ENCODE measurements at places on chromosomes 6 and 20.

DNA sequence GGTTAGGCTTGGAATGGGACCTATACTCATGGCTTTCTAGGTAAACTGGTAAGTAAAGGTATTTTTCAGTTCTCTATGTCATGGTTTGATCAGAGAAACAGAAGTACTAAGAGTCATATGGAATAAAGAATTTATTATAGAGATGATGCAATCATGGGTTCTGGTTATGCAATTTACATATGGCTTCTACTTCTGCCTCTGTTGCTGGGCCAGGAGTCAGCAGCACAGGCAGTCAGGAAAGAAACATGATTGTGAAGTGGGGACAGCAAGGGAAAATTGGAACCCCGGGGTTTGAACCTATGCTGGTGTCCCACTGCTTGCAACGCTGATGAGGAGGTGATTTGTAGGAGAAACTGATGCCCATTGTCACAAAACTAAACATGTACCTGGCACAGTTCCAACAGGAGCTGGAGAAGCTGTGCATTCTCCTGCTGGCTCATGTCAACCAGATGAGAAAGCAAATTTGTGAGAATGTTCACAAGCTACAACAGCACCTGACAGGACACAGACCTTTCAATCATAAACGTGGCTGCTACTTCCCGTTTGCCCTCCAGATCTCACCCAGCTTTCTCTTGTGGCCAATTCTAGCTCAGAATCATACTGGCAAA, 887.1 kb downstream of the TFAP2A start:
- no peak for DNase-seq

GRCh38 chr6:3520281-3521230, 63.7 kb upstream of the SLC22A23 start:
- DNase-seq: no peak

GRCh38 chr6:19837511-19838441, 606 bp downstream of the ID4 start:
- no peak for DNase-seq

DNA sequence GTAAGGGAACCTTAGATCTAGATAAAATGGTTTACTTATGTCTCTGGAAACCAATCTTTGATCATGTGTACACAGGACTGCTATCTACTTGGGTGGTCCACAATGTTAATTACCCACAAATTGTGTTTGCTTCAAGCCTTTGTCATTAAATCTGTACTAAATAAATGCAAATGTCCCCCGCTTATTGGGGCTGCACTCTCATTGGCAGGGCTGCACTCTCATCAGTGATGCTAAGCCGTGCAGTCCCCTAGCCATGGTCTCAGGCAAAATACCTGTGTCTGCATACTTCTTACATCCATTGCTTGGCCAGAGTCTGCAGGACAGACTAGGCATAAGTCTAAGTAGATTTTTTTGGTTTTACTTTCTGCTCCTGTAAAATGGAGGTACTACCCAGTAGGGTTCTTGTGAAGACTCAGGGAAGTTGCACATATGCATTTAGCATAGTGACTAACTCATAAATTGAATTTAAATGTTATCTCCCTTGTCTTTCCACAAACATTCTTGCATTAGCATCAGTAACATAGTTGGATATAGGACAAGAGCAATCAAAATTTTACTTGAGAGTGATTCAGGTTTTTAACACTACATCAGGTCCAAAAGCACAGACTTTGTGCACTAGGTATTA, 117.4 kb downstream of the ASCC3 start:
- DNase-seq: no peak

- DNase-seq: no peak
Observed at GRCh38 chr6:23534351-23534750, 591.7 kb upstream of the NRSN1 start.

DNA sequence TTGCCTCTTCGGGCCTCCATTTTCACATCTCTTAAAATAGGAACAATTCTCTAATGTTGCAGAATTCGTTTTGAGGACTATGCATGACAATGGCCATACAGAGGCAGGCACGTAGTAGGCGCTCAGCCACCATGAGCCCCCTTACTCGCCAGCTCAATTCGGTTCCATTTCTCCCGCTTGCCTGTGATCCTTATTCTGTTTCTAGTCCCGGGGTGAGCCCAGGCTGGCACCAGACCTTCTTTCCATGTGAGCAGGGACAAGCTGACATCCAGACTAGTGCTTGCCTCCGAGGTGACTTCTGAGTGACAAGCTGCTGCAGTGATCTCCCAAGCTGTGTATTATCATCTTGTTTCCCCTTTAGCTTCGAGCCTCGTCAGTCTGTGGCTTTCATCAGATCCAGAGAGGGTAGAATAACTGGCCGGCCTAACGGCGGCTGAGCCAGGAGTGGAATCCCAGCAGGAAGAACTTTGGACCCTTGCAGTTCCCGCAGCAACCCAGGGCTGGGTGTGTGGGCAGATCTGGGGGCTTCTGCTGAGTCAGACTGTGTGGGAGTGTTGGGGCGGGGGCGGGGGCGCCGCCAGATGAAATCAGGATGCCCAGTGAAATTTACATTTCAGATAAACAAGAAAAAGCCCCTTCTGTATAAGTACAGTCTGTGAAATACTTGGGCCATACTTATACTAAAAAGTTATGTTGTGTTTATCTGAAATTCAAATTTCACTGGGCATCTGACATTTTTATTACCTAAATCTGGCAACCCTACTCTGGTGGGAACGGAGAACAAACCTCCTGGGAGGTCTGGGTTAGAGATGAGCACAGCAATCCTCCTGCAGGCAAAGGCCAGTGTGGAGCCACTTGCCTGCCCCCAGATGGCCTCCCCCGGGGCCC, 10.9 kb downstream of the BANF2 start:
- no peak for DNase-seq

DNA sequence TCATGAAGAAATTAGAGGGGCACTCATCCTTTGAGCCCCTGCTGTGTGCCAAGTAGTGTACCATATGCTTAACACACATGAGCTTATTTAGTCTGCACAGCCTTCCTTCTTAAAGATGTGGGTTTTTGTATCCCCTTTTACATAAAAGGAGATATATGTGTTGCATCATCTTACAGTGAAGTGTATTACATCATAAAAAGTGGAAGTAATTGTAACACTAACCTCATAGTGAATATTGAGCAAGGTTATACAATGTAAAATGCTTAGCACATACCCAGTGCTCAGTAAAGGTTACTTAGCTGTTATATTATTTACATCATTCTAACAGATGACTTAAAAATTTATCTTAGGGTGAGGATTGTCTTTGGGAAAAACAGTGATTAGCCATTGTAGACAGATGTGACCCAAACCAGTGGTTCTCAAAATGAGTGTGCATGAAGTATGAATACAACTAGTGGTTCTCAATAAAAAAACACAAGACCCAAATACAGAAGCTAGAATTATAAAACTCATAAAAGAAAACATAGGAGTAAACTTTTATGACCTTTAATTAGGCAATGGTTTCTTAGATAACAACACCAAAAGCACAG, 3.8 kb upstream of the PIGU start:
- DNase-seq: no peak

DNA sequence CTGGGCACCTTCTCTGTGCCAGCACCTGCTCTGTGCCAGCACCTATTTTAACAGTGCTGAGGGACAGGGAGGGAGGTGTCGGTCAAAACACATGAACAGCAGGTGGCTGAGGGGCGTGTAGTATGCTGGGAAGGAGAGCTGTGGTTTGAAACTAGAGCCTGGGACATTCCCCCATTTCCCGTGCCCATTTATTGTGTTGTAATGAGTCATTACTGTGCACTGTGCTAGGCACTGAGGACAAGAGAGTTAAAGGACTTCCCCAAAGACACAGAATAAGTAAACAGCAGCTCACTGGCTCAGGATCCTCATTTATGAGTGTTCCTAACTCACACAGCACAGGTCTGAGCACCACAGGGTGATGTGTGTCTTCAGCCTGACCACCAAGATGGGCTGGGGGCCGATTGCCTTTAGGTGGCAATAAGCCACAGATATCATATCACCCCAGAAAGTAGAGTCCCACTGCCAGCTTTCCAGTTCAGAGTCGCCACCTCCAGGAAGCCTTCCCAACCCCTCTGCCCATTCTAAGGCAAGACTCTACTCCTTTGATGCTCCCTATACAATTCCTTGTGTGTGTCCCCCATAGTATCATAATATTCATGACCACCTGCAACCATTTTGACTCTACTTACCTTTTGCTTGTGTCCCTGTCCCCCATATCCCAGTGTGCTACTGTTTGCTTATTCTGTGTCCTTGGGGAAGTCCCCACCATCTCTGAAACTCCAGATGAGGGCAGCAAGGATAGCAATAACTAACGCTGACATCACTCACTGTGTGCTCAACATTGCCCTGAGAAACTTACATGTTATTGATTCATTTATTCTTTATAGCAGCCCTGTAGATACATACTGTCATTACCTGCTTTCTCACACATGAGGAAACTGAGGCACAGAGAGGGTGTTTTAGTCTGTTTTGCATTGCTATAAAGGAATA, 87.3 kb downstream of the TOX2 start:
- DNase-seq: no peak

DNA sequence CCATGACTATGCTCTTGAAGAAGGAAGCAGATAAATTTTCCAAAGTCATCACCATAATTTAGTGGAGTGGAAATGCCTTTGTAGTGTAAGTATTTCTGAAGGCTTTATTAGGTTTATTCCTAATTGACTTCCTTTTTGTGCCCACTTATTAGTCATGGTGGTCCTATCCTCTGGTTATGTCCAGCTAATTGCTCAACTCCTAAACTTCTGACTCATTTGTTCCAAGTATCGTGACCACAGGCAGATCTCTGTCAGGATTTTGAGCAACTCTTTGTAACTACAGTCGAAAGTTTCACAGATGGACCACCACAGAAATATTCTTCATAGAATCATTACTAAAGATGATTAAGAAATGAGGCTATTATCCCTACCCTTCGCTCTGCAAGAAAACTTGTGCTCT, 315.6 kb upstream of the PTCHD4 start:
- DNase-seq: peak; percentile 50

DNA sequence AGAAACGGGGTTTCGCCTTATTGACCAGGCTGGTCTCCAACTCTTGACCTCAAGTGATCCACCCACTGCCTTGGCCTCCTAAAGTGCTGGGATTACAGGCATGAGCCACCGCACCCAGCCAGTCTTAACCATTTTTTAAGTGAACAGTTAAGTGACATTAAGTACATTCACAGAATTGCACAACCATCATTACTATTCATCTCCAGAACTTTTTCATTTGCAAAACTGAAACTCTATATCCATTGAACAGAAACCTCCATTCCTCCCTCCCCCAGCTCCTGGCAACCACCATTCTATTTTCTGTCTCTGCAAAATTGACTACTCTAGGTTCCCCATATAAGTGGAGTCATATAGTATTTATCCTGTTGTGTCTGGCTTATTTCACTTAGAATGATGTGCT, 59.7 kb downstream of the PLCB4 start:
- DNase-seq: no peak

GRCh38 chr20:46398963-46399362, 7.5 kb downstream of the ELMO2 start:
- DNase-seq: no peak

GRCh38 chr6:16740097-16740496, 21.2 kb downstream of the ATXN1 start:
- DNase-seq: no peak

DNA sequence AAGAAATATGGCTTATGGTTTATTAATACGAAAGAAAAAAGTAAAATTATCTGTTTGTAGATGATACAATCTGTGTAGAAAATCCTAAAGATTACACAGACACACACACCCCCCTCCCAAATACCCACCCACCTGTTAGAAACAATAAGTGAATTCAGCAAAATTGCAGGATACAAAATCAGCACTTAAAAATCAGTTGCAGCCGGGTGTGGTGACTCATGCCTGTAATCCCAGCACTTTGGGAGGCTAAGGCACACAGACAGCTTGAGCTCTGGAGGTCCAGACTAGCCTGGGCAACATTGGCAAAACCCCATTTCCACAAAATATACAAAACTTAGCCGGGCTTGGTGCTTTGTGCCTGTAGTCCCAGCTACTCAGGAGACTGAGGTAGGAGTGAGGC, 42.3 kb downstream of the NINL start:
- no peak for DNase-seq

- no peak for DNase-seq
Observed at GRCh38 chr20:10906834-10907233, 233.0 kb upstream of the JAG1 start.

DNA sequence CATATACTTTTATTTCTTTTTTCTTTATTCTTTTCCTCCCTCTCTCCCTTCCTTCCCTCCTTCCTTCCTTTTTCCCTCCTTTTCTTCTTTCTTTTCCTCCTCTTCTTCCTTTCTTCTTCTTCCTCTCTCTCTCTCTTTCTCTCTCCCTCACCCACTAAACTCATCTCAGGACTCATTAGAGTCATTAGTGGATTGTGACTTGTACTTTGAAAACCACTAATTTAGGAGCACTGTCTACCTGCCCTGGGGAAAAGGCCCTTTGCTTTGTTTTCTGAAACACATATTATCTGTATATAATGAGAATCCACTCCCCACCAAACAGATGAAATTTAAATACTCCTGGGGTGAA, 68.7 kb upstream of the CEP85L start:
- no peak for DNase-seq

DNA sequence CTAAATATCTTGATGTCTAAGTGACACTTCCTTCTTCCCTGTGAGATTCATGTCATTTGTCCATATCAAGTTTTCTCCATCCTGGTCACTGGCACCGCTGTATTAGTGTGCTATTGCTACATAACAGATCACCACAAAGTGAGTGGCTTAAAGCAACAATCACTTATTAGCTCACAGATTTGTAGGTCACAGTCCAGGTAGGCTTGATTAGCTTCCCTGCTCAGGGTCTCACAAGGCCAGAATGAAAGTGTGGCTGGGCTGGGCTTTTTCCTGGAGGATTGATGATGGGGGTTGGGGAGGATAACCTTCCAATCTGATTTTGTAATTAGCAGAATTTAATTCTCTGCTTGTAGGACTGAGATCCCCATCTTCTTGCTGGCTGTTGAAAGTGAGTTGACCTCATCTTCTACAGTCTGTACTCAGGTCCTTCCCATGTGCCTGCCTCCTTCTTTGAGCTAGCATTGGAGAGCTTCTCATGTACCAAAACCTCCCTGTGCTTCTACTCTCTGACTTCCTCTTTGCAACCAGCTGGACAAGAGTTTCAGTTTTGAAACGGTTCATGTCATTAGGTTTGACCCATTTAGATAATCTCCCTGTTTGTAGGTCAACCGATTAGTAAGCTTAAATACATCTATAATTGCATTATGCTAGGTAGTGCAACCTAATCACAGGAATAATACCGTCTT, 152.4 kb upstream of the MAN1A1 start:
- no peak for DNase-seq

GRCh38 chr6:133555685-133556084, 314.5 kb downstream of the EYA4 start:
- DNase-seq: peak; percentile 18
